ENCODE measurements at places on chromosomes 11 and 22. TPM values are rescaled to one million over a fixed set of nuclear protein-coding genes. Genes with fewer than 3 reads are reported as not detected.

DNA sequence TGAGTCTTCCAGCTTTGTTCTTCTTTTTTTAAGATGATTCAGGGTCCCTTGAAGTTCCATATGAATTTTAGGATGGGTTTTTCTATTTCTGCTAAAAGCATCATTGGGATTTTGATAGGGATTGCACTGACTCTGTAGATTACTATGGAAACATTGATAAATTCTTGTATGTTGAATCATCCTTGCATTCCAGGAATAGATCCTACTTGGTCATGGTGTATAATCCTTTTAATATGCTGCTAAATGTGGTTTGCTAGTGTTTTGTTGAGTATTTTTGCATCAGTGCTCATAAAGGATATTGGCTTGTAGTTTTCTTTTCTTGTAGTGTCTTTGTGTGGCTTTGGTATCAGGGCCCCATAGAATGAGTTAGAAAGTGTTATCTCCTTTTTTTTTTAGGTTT, 34.9 kb upstream of the PHOX2A start:
- no peak for DNase-seq

GRCh38 chr11:33307984-33308383, 50.8 kb downstream of the HIPK3 start:
- DNase-seq: no peak

DNA sequence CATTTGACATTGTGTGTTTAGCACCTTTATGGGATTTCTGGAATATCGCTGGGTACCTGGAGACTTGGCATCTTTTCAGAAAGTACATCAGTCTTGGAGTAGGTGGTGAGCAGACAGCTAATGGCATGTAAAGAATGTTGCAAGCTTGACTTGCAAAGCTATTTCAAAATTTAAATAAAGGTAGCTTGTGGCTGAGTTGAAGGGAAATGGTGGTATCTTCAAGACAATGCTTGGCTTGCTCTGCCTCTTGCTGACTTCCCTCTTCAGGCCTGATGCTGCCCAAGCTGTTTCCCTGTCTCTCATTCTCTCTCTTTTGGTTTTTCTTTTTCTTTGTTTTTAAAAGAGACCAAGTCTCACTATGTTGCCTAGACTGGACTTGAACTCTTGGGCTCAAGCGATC, 13.2 kb downstream of the ZNRF3 start:
- DNase-seq: no peak

Gene SAA4
- not detected for total RNA-seq

- no peak for DNase-seq
Observed at GRCh38 chr11:131606811-131607335, 236.5 kb downstream of the NTM start.

- no peak for DNase-seq
Observed at GRCh38 chr11:121706884-121707420, 254.2 kb upstream of the SORL1-AS1 start.

Gene ART5
- not detected for total RNA-seq
